Left kidney (tissue), 8 donors: ENCODE measurements at places on chromosomes 13 and 19. TPM values are rescaled to one million over a fixed set of nuclear protein-coding genes. Genes with fewer than 3 reads are reported as not detected.

Gene SYNE4
- polyA plus RNA-seq: 14.0 TPM

Gene LRFN3
- polyA plus RNA-seq: 10.2 TPM

Gene MTUS2
- polyA plus RNA-seq: 0.52 TPM

- no peak for DNase-seq
These were observed 10.8 kb upstream of the RPS15 start for GRCh38 chr19:1427221-1427920.

DNA sequence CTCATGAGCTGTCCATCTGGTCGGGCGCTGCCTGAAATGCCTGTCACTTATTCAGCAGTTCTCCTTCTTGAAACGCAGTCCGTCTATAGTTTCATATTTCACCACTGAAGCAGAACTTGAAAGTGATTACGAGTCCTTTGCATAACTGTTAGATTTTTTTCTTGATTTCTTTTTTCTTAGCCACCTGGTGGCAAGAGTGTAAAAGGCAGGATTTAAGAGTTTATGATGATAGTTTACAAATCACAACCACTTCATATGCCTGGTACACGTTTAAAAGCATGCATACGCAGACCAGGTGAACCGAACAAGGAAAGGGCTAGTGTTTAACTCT, 45.8 kb downstream of the GGACT start:
- DNase-seq: no peak

DNA sequence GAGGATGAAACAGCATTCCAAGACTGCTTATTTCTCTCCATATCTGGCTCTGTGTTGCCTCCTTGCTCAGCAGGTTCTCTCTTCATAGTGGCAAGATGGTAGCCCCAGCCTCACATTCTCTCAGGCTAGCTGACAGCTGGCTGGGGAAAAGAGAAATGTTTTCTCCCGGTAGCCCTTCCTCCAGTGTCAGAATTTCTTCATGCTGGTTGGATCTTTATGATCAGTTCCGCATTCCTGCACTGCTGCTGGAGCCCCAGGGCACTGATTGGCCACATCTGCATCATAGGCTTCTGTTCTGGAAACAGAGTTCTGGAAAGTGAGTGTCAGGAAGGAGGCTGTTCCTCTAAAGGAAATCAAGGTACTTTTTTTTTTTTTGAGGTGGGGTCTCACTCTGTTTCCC, 24.6 kb downstream of the POP4 start:
- no peak for DNase-seq

GRCh38 chr13:91167706-91168385, 179.6 kb upstream of the MIR17HG start:
- DNase-seq: no peak

- DNase-seq: no peak
These were observed 1.3 kb downstream of the CCDC9 start for GRCh38 chr19:47257411-47258169.

DNA sequence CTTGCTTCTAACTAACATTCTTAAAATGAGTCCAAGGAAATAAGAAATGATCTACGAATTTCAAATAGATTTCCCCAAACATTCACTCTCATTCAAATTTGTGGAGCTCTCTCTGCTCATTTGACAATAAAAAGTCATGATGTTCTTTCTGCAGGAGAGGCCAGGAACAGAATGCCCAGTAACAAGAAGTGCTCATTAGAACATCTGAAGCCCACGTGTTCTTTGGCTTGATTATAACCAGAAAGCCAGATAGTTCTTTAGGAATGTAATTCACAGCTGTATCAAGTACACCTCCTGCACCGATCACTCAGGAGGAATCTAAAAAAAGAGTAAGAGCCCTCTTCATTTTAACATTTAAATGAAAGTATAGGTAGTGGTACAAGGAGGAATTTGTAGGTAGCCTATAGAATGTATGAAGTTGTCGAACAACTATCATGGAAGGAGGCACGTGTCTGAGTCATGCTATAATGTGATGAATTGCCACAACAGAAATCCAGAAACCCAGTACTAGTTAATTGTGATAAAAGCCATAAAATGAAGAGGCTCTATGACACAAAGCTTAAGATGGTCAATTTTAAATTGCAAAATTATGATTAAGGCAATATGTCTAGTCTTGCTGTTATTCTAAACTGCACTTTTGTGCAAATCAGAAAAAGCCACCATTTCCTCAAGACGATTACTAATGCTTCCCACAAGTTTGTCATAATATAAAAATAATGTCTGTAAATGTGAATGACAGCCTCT, 12.8 kb downstream of the MEDAG start:
- no peak for DNase-seq

DNA sequence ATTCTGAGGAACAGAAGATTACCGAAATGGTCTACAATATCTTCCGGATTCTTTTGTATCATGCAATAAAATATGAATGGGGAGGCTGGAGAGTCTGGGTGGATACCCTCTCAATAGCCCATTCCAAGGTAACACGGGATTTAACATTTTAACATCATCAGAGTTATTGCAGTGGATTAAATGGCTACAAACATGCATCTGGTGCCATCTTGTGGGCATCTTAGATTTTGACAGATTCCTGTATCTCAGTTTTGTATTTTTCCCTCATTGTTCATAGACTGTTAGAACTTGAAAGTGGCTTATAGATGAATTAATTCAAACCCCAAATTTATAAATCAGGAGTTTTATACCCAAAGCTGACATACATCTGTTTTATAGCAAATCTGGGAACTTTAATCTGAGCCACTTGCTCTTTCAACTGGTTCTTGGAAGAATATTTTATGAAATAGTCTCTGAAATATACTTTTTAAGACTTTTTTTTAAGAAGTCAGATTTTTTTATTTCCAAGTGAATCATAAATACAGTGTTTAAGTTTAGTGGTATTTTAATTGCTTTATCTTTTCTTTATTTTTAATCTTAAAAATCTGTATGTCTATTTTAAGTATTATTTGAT, 215.2 kb downstream of the NBEA start:
- peak; percentile 70 for DNase-seq

DNA sequence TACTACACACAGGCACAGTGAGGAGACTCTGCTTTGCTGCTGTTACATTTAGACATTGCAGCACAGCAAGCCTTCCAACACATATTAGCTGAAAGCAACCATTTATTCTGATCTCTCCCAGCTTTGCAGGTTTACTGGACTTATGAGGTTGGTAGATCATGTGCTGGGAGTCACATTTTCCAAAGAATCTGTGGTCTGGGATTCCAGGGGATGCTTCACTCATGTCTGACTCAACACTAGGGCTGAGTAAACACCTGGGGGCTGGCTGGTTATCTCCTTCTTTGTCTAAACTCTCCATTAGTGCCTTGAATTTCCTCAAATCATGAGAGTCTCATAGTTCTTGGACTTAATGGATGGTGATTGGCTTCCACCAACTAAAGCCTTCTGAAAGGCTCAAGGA, 5.4 kb upstream of the LGALS13 start:
- DNase-seq: no peak

DNA sequence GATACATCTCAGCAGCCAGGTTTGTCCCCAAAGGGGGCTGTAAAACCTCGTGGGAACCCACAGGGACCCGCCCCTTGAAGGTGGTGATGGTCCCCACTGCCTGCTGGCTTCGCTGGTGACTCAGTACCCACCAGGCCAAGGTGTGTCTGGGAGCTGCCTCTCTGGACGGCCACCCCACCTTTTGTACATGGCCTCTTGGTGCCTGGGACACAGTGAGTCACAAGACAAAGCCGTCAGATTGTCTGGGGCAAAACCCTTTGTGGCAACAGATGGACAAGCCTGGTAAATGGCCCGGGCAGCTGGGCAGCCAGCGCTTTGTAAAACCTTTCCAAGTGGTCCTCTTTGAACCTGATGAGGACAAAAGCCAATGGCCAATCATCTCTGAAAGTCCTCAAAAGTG, 27.9 kb upstream of the KLF2 start:
- no peak for DNase-seq

DNA sequence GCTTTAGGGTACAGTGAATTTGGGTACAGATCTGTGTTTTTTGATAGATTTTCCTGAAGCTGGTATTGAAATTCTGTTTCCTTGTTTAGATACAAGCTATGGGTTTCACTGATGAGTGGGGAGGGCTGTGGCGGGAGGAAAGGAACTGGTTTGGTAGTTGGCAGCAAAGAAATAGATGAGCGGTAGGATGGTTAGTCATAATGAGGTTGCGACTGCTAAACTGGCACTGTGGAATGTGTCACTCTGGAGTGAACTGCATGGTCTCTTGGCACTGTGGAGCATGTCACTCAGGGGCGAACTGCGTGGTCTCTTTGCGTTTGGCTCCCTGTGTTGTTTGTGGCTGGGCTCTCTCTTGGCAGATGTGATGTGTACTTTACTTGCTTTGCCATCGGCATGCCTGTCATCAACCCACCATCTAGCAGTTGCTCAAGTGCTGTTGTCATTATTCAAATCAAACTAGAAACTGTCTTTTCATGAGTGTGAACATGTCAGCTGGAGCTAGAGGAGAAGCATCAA, 82.1 kb downstream of the ATP8A2 start:
- DNase-seq: no peak

DNA sequence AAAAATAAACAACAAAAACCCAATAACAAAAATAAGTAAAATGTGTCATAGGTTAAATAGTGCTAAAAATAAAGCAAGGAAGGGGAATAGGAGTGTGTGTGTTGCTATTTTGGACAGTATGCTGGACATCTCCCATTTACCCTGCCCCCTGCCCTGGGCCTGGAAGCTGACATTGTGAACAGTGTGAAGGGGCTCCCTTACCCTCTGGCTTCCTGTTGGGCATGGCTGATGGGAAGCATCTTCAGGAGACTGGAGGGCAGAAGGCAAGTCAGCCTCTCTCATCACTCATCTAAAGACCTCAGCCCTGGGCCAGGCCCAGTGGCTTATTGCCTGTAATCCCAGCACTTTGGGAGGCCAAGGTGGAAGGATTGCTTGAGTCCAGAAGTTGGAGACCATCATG, 26.7 kb downstream of the KCTD15 start:
- no peak for DNase-seq

GRCh38 chr13:64423467-64423866, 2806.7 kb downstream of the PCDH9 start:
- no peak for DNase-seq

DNA sequence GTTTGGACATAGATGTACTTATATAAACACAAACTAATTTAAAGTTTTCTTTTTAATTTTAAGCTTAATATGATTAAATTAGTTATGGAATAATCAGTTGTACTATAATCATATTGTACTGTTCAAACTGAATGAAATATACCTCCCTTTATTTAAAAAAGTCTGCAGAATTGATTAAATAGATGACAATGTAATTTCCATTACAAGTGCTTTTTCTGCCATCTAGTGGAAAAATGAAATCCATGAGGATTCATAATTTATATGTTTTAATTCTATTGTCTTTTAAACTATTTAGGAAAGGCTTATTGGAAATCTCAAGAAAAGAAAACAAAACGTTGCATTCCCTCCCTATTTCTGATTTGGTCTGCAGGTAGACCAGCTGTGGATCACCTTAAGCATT, 30.9 kb downstream of the MZT1 start:
- DNase-seq: no peak

GRCh38 chr13:39249982-39250381, 211.7 kb downstream of the NHLRC3 start:
- DNase-seq: no peak

DNA sequence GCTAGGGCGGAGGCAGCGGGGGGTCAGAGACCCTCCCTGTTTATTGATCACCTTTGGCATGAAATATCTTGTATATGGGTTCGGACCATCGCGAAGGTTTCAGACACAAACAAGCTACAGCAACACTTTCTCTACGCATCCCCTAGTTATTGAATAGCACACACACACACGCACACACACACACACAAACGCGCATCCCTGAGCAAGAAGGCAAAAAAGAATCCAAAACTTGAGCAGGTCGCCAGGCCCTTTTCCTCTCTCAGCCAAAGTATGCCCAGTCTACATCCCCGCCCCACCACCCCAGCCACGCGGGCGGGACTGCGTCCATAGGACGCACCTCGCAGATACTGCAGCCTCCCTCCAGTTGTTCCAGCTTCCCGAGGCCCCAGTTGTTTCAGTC, 16.0 kb downstream of the POU4F1 start:
- no peak for DNase-seq

DNA sequence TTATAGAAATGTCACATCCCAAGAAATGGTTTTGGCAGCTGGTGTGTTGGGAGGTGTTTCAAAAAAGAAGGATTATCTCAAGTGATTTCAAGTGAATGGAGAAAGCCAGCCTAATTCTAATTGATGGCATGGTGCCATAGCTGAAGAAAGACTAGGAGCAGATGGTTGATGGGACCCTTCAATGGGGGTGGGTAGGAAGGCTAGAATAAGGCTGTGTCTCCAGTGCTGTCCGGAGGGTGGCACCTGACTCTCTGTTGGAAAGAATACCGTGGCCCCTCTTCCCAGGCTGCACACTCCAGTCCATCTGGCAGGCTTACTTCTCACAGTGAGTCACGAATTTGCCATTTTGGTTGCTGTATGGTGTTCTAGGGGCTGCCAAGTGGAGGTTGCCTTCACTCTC, 51.0 kb upstream of the GPR12 start:
- no peak for DNase-seq

DNA sequence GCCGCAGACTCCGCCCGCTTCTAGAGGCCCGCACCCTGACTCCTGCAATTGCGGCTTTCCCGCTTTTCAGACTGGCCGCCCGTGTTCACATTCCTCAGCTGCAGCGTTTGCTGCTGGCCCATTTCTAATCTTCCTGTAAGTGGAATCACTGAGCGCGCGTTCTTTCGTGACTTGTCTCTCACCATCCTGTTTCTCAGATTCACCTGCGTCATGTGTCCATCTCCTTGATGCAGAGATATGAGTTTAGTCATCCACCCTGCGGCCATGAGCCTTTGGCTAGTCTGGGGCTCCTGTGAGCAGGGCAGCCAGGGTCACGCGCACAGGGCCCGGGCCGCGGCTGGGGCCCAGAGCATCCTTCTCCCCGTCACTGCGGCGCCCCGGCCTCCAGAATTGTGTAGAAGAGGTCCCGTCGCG, 110.0 kb downstream of the CRYL1 start:
- DNase-seq: no peak

DNA sequence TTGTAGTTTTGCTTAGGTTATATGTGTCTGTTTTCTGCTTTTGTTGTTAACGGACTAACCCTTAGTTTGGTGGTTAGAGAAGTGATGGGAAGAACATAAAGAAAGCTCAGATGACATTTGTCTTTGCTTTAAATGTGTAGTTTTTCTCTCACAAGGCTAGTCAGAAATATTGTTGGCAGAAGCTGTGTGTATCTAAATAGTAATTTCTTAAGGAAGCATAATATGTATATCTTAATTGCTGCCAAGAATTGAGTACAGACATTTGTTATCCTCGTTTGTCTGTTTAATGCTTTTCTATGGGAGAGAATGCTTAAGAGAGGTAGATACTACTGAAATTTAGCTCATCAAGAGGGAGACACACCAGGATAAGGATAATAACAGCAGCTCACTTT, 2.7 kb downstream of the RGCC start:
- no peak for DNase-seq
